ENCODE measurements at places on chromosomes 7 and 10.

- DNase-seq: no peak
These were observed 71.8 kb upstream of the PRKG1 start for GRCh38 chr10:51002469-51002868.

DNA sequence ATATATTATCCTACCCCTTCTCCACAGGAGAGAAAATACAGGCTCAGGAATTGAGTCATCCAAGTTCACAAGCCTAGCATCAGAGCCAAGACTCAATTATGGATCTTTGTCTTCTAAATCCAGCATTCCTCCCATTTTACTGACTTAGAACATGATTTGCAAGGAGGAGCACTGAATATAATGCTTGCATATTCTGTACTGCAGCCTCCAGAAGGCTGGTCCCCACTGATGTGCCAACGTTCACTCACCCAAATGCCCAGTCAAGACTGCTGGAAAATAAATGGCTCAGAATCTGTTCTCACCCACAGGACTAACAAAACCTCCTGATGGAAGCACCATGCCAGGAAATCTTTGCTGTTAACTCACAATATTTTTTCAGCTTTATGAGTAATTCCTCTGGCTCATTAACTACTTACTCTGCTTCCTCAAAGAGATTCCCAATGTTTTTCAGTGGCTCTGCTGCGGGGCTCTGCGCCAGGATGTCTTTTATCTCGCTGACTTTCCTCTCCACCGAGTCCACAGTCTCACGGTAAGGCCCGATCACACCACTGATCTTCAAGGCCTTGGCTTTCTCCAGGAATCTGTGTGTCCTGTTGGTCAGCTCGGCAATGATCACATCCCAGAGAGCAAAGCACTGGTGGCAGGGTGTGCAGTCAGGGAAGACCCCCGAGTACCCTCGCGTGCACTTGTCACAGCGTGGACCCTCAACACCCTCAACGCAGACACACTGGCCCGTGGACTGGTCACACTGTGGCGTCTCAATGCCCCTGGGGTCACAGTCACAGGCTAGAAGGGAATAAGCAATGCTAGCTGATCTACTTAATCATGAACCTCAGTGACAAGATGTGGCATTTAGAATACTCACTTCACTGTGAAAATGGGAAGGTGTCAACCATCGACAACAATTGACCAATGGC lies 48.8 kb downstream of the DLD start:
- DNase-seq: no peak

DNA sequence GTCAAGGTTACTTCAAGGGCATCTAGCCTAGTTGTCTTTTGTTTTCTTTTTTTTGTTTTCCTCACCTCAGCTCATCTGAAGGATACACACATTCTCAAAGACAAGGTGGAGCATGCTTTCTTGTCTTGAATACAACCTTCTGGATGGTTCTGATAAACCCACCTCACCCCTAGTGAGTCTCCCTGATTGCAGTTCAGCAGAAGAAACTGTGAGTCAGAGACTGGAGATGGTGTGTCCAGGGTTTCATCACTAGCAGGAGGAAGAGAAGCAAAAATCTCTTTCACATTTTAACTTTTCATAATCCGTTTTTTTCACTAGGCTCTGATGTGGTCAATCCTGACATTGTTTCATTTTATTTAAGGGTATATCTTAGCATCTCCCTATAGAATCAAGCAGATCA lies 143.0 kb upstream of the NRBF2 start:
- no peak for DNase-seq

DNA sequence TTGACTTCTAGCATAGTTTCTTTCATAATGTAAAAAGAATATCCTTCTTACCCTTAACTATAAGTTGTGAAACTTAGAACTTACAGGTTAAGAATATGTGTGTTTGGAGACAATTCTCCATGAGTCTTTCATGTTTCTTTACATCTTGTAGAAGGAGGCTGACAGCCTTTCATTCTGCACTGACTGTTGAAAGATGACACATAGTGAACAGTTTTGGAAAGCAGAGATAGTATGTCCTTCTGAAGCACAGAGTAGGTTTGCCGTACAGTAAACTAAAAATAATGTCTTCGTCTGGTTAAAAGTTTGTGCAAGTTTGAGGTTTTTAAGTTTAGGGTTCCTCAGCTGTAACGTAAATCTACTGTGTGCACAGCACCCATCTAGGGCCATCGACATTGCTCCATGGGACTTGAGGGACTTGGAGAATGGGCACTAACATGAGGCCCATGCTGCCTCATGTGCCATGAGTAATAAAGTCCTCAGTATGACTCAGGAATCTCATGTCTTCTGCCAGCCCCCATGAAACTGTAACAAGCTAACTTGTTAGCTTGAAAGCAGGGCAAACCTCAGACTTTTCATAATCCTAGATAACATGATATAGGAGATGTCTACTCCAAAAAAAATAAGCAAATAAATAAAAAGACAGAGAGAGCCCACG lies 24.5 kb upstream of the ELAPOR2 start:
- DNase-seq: no peak

DNA sequence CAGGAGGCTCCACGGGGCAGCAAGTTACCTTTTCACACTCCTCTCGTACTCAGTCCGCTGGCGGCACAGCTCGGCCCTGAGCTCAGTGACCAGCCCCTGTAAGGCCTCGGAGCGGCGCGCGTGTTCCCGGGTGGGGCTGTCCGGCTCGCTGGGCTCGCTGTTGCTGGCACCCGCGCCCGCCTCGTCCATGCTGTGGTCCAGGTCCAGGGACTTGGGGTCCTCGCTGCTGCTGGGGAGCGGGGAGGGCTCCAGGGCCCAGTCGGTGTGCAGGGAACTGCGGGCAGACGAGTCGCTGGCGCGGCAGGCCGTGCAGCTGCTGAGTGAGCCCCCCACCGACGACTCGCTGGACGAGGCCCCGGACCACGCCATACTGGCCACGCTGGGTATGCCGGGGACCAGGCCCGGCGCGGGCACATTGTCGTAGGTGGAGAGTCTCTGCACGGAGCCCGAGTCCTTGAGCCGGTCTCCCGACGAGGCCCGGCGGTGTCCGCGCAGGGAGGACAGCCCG lies 143.8 kb downstream of the MAPK8 start:
- DNase-seq: no peak

GRCh38 chr7:132480534-132480933 lies 95.7 kb downstream of the PLXNA4 start:
- no peak for DNase-seq
